ENCODE measurements at places on chromosomes 4 and X. TPM values are rescaled to one million over a fixed set of nuclear protein-coding genes. Genes with fewer than 3 reads are reported as not detected.

- DNase-seq, result no peak
Observed at GRCh38 chrX:15761564-15762191, 23.6 kb downstream of the CA5B start.

GRCh38 chrX:119067023-119067739, 5.6 kb upstream of the CT47C1 start:
- DNase-seq, result peak; percentile 47

CT45A3 gene
- not detected for total RNA-seq

DNA sequence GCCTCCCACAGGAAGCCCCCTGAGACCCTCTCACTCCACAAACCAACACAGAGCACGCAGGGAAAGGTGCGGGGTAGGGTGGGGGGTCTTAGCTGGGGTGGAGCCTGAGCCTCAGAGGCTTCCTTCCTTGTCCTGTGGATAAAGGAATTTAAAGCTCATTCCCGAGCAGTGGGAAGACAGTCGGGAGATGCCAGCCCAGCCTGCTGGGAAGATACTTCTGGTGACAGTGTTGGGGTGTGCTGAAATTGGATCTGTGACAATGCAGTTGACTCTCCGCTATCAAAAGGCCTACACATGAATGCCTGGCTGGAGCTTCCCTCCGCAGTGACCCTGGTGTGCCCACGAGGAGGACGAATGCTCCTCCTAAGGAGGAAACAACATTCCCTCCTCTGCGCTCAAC, 45.5 kb downstream of the JAKMIP1 start:
- no peak for DNase-seq

CPLX1 gene
- total RNA-seq, result under 0.01 TPM

DNA sequence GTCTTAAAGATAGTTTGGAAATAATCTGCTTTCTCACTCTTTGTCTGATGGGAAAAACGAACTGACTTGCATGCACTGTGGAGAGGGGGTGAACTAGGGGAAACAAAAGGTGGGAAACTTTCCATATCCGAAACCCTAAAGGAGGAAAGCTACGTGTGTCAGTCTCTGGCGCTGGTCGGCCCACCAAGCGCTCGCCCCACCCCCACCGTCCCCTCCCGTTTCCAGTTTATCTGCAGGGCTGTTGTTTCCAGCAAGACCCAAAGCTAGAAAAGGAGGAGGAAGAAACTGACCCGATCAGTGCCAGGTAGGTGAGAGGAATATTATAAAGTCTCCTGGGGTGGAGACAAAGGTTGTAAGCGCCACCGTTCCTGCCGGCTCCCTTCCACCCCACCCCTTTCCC, 552 bp downstream of the TCEAL9 start:
- no peak for DNase-seq

CFAP99 gene
- total RNA-seq, result 0.30 TPM

BEX1 gene
- total RNA-seq, result 0.20 TPM

TEC gene
- 6.1 TPM for total RNA-seq
